LHCN-M2 (cell line): ENCODE measurements at places on chromosomes 7 and 10. TPM values are rescaled to one million over a fixed set of nuclear protein-coding genes. Genes with fewer than 3 reads are reported as not detected.

- no peak for DNase-seq
Observed at GRCh38 chr7:92150450-92151017, 16.3 kb upstream of the CYP51A1 start.

The TSPAN12 gene
- 6.2 and 6.4 TPM in 2 replicates for total RNA-seq

DNA sequence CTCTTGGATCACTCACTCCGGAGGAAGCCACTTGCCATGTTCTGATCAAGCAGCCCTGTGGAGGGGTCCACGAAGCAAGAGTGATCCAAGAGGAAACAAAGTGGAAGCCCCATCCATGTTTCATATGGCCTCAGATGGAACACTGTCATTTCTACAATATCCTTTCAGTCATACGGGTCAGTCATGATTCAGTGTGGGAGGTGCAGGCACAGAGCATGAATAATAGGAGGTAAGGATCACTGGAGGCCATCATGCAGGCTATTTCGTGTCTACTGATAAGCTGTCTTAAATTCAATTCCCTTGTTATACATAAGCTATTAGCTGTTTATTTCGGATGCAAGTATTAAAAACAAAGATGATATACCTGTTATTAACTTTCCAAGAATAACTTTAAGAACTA, 36.8 kb downstream of the VPS41 start:
- DNase-seq = no peak

The LRRC27 gene
- 3.7 and 5.1 TPM in 2 replicates for total RNA-seq

GRCh38 chr10:9635691-9636090, 1382.0 kb upstream of the CELF2 start:
- DNase-seq = peak; percentile 21

The TMEM213 gene
- not detected in 2 replicates for total RNA-seq

DNA sequence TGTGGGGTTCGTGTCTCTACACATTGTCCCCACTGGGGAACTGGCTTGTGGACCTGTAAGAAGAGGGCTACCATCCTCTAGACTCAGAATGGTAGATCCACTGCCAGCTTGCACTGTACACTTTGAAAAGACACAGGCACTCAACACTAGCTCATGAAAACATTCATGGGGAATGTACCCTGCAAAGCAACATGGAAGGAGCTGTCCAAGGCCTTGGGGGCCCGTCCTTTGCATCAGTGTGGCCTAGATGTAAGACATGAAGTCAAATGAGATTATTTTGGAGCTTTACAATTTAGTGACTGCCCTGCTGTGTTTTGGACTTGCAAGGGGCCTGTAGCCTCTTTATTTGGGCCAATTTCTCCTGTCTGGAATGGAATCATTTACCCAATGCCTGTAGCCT, 399.0 kb upstream of the PCDH15 start:
- no peak for DNase-seq

DNA sequence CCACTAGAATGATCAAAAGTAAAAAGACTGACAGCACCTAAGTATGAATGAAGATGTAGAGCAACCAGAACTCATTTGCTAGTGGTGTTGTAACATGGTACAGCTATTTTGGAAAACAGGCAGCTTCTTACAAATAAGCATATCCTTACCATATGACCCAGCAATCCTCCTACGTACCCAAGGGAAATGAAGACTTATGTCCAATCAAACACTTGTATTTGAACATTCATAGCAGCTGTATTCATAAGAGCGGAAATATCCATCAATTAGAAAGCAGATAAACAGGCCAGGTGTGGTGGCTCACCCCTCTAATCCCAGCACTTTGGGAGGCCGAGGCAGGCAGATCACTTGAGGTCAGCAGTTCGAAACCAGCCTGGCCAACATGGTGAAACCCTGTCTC, 53.0 kb downstream of the KLRG2 start:
- no peak for DNase-seq
